ENCODE measurements at places on chromosomes 12 and 14.

DNA sequence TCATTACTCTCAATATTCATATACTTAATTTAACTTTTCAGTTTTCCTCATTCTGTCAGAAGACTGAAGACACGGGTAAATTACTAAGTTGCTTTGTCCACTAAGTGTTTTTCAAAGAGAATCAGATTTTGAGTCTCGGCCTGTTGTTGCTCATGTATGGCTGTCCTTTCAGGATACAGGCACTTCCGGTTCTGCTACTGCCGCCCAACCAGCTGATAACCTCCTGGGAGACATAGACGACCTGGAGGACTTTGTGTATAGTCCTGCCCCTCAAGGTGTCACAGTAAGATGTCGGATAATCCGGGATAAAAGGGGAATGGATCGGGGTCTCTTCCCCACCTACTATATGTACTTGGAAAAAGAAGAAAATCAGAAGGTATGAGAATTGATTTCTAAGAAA, 28.3 kb upstream of the TEAD4 start:
- DNase-seq, result no peak

- DNase-seq, result no peak
Observed at GRCh38 chr14:75648066-75648838, 12.4 kb downstream of the ERG28 start.

GRCh38 chr12:53538209-53538689, 31.0 kb upstream of the NPFF start:
- DNase-seq, result no peak

DNA sequence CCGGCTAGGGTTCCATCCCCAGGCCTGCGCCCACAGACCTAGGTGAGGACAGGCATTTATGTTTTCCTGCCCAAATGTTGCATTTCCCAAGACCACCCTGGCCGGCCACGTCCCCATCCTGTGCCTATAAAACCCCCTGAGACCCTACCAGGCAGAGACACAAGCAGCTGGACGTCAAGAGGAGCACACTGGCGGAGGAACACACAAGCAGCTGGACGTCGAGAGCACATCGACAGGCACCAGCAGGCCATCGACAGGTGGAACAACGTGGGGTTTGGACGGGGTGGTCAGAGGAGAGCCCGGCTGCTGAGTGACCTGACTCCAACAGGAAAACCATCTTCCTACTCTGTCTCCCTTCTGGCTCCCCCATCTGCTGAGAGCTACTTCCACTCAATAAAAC, 19.6 kb upstream of the LDHB start:
- no peak for DNase-seq

GRCh38 chr12:1013618-1014489, 22.8 kb downstream of the ERC1 start:
- no peak for DNase-seq

DNA sequence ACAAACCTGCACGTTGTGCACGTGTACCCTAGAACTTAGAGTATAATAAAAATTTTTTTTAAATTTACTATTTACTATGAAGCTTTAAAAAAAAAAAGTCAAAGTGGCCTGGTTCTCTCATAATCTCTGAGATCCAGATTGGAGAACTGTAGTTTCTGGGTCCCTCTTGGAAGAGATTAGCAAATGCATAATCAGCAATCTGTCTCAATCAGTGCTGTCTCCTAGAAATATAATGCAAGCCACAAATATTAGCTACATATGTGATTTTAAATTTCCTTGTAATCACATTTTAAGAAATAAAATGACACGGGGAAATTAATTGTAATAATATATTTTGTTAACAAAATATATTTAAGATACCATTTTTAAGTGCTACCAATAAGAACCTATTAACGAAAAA, 32.3 kb downstream of the RALGAPA1 start:
- no peak for DNase-seq

DNA sequence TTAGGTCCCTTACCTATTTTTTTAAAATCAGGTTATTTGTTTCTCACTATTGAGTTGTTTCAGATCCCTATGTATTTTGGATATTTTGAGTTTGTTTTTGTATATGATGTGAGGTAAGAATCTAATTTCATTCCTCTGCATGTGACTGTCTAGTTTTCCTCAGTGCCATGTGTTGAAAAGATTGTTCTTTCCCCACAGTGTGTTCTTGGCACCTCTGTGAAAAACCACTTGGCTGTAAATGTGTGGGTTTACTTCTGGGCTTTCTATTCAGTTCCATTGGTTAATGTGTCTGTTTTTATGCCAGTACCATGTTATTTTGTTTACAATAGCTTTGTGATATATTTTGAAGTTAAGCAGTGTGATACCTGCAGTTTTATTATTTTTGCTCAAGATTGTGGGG, 1516.4 kb downstream of the AACS start:
- no peak for DNase-seq

DNA sequence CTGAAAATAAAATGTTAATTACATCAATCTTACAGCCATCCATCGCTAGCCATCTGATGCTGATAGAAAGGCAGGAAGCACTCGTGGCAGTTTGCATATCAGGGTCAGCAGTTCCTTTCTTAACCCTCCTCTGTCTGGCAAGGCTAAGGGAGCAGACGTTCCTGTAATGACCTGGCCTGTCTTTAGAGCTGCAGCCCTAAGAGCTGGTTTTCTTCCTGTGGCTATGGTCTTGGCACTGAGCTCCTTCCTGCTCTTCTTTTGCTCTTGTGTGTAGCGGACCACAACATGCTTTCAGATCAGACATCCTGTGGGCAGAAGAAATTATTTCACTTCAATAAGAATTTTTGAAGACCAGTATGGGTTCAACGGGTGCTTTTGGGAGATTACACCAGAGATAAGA, 170.4 kb downstream of the DAD1 start:
- no peak for DNase-seq

GRCh38 chr12:123761841-123762714, at the start of gene DNAH10:
TSS of gene DNAH10 (plus strand) at chr12:123762301. CDS start at chr12:123762337, 36 bp downstream.
- DNase-seq, result peak; percentile 35

DNA sequence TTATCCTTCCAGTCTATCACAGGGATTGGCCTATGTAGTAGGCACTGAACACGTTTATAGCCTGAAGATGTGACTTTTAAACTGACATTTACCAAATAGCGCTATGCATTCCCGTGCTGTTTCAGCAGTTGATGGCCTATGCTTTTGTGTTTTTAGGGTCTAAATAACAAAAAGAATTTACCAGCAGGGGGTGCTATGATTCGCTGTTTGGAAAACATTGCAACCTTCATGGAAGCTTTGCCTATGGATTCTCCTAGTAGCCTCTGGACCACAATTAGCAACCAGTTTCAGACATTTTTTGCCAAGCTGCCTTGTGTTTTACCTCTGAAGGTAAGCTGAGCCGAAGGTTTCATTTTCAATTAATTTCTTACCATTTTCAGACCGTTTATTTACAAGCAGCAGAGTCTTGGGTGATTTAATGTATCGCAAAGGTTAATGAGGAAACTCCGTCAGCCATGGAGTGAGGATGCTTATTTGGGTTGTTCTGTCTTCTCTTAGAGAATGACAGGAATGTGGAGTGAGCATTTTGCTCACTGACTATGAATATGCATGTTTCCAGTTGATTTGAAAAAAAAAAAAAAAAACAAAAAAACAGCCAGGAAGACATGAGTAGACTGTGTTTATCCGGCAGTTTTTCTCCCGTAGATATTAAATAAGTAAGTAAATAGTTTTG, 133.1 kb downstream of the PRIMA1 start:
- peak; percentile 51 for DNase-seq

GRCh38 chr12:15446807-15447206, 124.5 kb downstream of the PTPRO start:
- DNase-seq, result no peak

GRCh38 chr12:91975891-91976290, 169.8 kb downstream of the BTG1 start:
- DNase-seq, result no peak

- DNase-seq, result no peak
Observed at GRCh38 chr12:98828802-98829600, 183.9 kb downstream of the APAF1 start.

DNA sequence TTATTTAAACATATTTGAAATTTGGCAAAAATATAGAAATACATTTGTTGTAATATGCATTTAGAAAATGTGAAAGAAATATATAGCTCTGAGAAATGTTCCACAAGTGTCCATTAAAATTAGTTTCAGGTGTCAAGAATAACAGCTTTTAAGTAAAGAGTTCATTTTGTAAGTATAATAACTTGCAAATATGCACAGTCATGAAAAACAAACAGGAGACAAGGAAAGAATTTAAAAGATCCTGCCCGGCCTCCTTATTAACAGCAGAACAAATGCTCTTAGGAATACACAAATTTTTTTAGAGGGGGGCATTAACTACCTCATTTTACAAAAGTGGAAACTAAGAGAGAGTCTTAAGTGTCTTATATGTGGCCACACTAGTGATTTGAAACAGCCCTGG, 77.7 kb upstream of the DBX2 start:
- no peak for DNase-seq

- DNase-seq, result no peak
Observed at GRCh38 chr14:82604819-82605218, 1071.2 kb upstream of the SEL1L start.

DNA sequence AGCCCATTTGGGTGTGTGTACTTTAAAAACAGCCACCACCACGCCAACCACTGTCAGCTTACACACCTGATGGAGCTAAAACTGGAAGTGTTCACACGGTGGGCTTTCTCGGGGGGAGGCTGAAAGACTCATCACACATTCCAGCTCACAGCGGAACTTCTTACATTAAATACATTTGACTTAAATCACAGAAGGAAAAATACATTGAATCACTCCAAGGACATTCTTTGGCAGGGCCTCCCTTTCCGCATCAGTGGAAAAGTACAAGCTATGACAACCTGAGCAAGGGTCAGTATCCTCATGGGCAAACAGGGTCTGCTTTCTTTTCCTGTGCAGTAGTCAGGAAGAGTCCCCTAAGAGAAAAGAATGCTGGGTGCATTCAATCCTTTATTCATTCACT, 31.0 kb upstream of the TC2N start:
- no peak for DNase-seq

DNA sequence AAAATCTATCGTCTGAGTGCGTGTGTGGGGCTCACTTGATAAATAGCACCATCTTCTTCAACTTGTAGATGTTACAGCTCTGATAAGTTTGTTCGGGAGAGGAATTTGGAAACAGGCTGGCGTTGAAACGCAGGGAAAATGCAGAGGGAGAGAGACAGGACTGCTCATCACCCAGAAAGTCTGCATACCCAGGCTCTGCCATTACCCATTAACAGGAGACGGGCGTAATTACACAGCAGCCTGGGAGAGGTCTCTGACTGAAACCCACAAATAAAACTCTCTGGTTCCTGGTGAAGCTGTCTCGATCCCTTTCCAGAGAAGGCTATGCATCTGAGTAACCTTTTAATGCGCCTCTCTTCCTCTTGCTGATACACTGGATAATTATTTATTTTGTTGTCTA, 547.3 kb downstream of the BCL11B start:
- DNase-seq, result no peak

DNA sequence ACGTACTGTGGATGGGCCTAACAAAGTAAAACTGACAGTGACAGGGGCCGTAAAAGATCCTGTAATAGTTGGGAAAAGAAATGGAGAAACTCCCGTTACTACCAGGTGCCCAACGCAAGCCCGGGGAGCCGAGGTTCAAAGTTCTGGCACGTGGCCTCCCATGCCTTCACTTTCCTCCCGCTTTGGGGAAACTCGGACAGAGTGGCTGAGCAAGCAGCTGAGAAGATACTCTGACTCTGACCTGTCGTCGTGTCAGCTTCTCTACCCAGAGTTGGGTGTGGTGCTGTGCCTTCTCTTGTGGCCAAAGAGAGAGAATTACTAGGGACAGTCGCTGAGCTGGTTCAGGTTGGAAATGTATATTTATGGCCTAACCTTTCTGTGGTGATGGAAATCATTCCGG, 1.7 kb downstream of the B4GALNT3 start:
- DNase-seq, result no peak

DNA sequence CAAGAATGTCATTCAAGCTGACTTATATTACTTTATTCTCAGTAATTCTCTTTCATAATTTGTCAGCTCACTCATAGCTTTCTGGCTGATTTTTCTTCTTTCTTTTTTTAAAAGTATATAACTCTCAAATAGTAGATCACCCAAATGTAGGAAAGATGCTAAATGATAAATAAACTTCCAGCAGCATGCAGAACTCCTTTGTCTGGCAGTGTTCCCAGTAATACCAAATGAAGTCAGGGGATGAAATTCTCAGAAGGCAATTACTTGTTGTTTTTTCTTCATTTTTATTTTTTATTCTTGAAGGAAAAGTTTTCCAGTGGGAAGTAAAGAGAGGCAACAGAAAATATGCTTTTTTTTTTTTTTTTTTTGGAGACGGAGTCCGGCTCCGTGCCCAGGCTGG, 133.3 kb upstream of the SLCO1C1 start:
- DNase-seq, result no peak

DNA sequence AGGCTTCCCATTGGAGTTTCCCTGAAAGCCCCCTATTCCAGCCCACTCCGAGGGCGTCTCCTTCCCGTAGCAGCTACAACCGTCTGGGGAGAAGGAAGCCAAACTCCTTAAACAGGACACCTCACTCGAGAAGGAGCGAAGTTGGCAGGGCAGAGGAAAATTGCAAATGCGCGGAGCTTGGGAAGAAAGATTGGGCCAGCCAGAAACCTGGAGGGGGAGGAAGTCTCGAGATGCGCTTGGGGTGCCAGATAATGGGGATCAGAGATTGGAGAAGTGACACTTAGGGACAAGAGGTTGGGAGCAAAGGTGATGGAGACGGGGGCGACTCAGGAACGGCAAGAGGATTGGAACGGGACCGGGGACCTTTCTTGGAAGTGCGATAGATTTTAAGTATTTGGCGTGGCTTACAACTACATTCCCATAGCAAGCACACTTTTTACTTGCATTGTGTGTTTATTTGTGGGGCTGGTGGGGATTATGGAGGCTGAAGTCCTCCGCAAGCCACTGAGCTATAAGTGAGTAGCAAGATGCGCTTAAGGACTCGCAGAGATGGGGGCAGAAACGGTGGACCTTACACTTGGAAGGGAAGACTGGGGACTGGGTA, 926 bp downstream of the HRK start:
- no peak for DNase-seq

DNA sequence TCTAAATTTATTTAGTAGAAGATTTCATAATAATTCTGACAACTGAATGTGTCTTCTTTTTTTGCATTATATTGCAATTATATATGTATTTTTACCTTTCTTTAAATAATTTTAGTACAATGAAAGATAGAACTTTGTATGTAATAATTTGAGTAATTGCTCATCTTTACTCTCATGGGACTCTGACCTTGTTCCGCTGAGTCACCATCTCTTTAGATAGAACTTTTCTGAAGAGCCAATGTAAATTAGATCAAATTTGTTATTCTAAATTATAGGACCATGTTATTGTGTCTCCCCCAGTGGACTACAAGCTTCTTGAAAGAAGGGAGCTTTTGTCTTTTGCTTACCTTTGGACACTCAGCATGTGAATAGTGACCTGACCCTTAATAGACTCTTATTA, 96.1 kb downstream of the TRHDE start:
- DNase-seq, result no peak

Data from activated CD4-positive, alpha-beta T cell treated with anti-CD3 and anti-CD28 coated beads, Interleukin-2, amount 50 U/mL, for 16 hours (primary cell).